Kidney capillary endothelial cell (primary cell): ENCODE measurements at places on chromosomes 1 and 21.

DNA sequence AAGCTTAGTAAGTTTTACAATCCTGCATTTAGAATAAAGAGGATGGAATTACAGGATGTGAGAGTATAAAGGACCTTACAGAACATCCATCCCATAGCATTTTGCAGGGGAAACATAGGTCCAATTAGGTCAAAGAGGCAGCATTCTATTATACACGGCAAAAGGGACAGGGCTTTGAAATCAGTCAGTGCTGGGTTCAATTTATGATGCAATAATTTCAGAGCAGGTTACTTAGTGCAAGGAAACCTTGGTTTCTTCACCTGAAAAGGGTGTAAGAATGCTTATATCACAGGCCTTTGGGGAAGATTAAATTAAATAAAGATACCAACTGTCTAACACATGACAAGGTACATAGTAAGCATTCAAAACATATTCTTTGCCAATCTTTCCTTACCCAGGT is 17.1 kb upstream of the NTNG1 start:
- no peak for DNase-seq

- no peak for DNase-seq
Measured at GRCh38 chr1:1425426-1425752, 4.3 kb upstream of the ANKRD65 start.

DNA sequence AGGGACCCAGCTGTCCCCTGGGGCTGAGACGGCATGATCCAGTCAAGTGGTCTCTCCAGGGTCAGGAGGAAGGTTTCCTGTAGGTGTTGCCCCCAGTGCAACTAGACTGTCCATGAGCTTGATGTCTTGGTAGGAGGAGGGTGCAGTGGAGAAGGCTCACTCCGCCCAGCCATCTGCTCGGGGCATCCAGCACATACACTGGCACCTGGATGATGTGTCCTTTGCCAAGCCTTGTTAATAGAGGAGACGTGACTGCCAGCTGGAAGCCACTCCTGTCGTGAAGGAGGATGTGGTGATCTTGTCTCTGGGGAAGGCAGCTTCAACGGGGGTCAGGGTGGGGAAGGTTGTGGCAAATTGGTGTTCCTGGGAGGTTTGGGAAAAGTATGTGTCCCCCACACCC is 6.2 kb downstream of the DISP3 start:
- no peak for DNase-seq

- no peak for DNase-seq
Measured at GRCh38 chr1:150093805-150094204, 26.2 kb downstream of the VPS45 start.

DNA sequence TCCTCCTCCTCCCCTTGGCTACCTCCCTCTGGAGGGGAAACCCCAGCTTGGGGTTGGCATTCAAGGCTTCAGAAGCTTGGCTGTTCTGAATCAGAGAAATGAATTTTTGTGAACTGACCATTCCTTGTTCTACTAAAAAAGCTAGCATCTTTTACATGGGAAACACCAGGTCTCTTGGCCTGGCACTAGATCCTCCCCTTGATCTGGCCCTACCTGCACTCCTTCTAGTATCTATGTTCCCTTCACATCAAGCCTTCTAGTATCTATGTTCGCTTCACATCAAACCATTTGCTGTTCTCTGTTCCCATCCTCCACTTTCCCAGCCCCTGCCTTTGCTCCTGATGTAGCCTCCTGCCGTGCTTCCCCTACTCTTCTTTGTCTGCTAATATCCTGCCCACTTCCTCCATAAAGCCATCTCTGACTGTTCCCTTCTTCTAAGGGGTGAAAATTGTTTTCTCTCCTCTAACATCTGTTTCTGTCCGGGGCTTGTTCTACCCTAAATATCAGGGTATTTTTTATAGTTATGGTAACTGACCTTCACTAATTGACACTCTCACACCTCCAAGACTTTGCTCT is 25.8 kb downstream of the FAM151A start:
- no peak for DNase-seq
